NCI-H1092 (cell line): ENCODE measurements at places on chromosomes 11 and 22.

DNA sequence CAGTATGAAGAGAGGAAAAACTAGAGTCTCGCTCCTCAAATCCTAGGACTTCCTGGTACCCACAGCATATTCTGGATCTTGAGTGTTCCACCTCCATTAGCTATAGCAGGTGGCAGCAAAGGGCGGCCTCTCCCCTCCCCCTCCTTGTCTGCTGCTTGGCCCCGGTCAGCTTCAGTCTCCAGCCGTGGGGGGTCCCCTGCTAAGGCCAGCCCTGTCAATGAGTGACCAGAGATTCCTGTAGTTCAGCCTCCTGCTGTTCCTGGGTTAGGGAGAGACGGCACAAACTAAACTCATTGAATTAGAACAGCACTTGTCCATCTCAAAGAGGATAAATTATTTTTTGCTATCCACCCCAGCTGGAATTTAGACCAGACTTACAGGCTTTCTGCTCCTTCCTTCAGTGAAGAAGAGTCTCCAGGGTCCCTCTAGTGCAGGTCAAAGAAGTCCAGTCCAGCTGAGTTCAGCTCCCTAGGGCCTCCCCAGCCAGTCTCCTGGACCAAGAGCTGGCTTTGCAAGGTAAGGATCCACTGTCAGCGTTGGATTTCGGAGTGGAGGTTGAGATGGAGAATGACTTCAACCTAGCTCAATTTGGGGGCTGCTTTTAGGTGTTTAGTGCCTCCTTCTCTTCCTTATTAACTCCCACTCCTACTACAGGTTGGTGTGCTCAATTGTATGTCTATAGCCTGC lies 1.1 kb upstream of the PHLDB1 start:
- DNase-seq: no peak

DNA sequence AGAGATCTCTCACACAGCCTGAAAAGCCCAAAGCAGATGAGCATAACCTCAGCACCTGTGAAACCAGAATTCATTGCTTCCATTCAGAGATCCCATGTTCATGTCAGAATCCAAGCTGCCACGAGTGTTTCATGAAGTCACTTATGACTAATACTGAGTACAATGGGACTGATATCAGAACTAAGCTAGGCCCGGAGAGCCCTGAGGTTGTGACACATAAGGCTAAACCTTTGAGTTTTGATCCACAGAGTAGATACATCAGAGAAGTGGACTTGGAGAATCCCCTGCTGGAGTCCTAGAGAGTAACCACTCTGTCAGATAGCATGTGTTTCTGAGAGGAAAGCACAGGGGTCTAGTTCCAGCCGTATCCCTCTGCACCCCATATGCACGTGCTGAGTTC lies 890 bp upstream of the GLYATL1 start:
- no peak for DNase-seq

DNA sequence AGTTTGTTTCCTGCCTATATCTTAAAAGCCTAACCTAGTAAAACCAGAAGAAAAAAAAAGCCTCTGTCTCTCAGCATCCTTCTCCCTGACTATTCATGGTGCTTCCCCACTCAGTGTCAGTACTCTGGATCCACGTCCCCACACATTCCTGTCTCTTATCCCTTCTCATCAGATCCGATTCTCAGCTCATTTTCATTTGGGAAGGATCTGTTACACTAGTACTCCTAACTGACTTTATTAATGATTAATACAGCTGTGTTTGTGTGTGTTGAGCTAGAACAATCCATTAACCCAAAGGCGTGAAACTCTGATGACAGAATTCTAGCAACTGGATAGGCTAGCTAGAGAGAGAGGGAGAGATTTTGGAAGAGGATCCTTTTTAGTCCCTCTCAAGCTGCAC lies 1.5 kb downstream of the PRRG4 start:
- no peak for DNase-seq

- no peak for DNase-seq
These were observed 20.6 kb upstream of the PRDM10 start for GRCh38 chr11:130023204-130023603.

DNA sequence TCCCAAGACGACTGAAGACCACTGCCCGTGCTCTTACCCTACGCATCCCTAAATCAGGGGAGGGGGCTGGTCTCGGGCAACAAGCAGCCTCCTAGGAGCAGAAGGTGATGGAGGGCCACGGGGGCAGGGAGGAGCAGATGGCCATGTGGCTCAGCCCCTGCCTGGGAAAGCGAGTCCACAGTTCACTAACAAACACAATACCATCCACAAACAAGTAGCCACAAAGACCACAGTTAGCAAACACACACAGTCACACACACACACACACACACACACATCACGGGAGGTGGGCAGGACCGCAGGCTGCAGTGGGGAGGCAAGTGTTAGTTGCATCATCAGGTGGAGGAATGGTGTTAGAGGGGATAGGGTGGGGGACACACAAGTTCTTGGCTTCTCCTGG lies 13.2 kb upstream of the FXYD2 start:
- no peak for DNase-seq

DNA sequence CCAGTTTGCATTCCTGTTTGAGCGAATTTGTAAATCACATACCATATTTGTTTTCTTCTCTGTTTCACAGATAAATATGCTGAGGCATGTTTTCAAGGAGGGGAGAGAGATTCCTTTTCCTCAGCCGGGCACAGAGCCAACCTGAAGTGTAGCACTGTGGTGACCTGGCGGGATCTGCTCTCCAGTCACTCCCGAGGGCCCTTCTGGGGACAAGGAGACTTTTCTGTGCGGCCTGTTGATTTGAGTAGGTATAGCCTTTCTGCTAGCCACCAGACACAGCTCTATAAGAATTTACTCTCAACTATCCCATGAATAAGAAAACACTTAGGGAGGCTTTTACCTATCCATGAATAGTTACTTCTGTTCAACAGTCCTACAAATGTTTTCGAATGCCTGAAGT lies 63.5 kb upstream of the FDX1 start:
- no peak for DNase-seq

DNA sequence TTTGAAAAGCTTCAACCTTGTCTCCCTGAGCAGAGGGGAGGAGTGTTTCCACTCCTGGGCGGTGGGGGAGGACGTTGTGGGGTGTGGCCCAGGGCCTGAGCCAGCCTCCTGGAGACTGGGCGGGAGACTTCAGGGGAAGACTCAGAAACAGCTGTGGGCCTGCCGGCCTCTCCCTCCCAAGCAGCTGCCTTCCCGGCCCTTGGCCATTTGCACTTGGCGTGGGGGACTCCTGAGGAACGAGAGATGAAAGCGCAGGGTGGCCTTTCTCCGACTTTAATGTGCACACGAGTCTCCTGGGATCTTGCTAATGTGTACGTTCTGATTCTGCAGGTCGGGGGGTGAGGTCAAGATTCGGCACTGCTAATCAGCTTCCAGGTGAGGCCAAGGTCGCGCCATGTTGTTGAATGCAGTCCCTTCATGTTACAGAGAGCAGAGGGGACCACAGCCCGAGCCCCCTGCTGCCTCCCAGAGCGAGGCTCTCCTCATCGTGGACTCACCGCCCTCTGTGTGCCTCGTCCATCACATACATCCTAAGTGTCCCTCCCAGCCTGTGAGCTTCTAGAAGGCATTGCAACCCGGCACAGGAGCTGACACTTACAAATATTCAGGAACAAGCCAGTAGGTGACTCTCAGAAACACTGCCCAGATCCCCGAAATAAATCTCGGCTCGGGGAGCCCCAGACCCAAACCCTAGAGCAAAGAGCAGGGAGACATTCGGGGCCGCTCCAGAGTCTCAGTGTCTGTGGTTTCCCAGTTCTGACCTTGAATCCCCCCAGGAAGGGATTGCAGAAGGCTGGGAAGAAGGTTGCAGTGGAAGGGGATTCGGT lies 7.7 kb downstream of the LIF start:
- no peak for DNase-seq

GRCh38 chr11:22903782-22904181 lies 43.5 kb upstream of the CCDC179 start:
- no peak for DNase-seq

GRCh38 chr11:91011503-91011902 lies 788.7 kb upstream of the CHORDC1 start:
- DNase-seq: no peak

DNA sequence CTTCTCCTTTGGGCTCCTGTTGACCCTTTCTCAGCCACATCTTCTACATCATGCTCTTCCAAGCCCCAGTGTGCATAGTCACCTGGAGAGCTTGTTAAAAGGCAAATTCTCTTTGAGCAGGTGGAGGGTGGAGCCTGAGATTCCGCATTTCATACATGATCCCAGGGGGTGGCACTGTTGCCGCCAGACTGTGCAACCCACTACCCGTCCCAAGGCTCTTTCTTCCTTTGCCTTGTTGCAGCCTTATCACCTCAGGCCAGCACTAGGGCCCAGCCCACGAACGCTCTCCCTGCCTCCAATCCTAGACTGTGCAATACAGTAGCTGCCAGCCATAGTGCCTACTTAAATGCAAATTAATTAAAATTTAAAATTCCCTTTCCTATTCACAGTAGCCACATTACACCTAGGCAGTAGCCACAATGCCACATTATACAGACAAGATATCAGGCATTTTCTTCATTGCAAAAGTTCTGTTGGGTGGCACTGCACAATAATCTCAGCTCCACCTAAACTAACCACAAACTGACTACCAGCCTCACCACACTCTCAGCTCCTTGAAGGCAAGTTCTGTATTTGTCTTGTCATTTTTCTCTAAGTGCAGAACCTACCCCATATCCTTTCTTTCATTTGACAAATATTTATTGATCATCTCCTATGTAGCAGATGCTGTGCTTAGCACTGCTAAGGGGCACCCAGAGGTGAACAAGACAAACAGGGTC lies 4.6 kb upstream of the KCNJ5 start:
- no peak for DNase-seq

DNA sequence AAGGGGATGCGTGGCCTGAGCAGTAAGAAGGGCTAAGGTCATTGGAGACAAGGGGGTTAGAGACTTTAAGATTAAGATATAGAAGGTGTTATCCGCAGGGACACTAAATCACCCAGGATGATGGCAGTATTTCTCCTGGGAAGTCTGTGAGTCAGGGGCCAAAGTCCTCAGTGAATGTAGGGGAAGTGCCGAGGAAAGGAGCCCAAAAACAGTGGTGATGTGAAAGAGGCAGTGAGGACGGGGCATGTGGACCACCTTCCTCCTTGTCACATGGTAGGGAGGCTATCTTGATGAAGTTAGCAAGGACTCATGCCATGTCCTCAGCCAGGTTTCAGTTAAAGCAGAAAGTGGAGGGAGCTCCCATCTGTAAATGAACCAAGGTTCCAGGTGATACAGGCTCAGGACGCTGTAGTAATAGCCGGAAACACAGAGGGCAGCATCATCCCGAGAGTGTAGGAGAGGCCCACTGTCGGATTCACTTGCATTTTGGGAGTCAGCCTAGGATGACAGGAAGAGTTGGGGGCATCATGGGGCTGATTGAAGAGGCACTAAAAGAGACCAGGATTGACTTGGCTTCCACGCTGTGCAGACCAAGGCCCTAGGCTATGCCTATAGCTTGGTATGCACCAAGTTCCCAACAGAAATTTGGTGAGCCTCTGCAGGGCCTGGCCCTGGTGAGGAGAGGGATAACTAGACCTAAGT lies 33.5 kb downstream of the WEE1 start:
- no peak for DNase-seq

DNA sequence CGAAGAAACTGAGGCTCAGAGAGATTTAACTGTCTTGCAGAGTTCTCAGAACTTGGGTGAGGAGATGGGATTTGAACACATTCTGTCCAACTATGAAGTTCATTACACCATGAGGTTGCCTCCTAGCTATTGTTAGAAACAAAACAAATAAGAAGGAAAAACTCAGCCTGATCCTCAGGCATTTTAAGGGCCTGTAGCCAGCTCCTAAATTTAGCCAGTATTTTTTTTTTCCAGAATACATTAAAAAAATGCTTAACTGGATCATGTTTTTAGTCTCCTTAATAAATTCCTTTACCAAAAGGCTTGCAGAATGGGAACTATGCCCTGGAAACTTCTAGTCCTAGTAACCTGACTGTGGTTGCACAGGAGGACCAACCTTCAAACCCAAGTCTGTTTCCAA lies 212.0 kb downstream of the CSNK2A3 start:
- no peak for DNase-seq

- no peak for DNase-seq
These were observed 30.6 kb downstream of the PISD start for GRCh38 chr22:31631436-31631835.

DNA sequence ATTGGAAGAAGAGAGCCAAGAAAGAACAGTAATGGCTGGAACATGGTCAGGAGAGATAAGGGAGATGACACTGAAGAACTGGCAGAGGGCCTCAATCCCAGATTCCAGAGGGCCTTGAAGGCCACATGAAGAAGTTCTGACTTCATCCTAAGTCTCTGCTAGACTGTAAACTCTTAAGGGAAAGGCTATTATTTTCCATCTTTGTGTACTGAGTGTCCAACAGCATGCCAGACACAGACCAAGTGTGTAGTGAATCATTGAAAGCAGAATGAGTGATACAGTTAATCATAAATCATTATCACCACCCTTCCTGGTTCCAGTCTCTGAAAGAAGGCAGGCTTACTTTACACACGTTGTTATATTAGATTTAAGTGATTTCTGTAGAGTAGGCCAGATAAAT lies 185.3 kb upstream of the C11orf87 start:
- DNase-seq: no peak

DNA sequence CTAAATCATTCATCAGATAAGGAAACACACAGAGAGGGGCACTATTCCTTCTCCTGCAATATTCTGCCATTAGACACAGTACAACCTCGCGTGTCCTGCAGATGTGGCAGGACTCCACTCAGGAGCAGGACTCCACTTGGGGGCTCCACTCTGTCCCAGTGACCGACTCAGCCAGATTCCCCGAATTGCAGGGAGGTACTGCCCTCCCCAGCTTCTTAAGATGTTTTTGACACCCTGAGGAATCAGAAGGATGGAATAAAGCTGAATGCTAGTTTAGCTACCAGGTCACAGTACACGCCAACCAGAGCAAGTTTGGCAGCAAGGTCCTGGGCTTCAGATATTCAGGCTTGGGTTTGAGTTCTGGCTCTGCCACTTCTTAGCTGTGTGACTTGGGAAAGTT lies 99.3 kb upstream of the USP47 start:
- no peak for DNase-seq

DNA sequence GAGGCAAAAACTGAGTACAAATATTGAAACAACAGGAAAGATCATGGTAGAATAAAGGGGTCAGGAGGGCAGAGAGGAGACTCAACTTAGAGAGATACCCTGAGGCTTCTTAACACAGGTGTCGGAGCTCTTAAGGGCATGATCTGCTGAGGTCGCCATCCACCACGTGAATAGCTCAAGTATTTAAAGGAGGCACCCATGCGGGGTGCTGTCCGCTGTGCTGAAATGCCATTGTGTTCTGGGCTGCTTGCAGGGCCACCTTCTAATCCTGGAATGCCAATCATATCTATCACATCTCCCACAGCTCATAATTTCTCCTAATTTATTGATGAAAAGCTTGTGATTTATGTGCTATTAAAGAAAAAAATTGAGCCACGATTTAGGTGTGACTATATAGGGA lies 90.2 kb downstream of the SEZ6L start:
- no peak for DNase-seq
